AG09319 (cell line): ENCODE measurements at places on chromosomes 16 and 17.
A peak's percentile ranks its signal among the peaks of the same experiment; 100 is the strongest.

GRCh38 chr16:97822-98221 lies 19.8 kb downstream of the MPG start:
- DNase-seq = no peak

DNA sequence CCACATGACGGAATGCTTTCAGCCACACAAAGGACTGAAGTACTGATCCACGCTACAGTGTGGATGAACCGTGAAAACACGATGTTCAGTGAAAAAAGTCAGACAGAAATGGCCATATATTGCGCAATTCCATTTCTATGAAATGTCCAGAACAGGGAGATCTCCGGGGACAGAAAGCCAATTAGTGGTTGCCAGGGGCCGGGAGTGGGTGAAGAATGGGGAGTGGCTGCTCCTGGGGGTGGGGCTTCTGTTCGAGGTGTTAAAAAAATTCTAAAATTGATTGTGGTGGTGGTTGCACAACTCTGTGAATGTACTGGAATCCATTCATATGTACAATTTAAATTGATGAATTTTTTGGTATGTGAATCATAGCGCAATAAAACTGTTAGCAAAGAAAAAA lies 154.8 kb upstream of the HSBP1 start:
- no peak for DNase-seq

DNA sequence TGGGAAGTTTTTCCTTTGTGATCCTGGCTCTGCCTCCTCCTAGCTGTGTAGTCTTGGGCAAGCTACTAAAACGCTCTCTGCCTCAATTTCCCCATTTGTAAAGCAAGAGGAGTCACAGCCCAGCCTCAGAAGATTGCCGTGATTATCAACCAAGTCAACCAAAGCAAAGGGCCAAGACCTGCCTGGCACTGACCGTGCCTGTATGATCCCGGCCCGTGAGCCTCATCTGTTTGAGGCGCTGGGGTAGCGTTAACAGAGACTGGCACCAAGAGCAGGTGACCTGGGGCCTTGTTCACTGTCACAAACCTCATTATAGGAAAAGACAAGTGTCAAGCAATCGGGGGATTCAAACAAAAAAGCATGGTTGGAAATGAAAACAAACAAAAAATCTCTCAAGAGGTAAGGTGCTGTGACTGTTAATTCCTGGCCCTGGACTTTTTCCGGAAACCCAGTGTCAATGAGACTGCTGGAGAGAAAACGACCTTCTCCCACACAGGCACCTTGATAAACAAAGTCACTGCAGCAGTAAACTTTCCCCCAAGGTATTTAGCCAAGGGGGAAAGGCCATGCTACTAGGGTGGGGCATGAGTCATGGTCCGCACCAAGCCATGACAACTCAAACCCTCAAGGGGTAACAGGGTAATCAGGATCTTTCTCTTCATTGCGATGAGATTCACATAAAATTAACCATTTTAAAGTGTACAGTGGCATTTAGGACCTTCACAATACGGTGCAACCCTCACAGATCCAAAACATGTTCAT lies 5.4 kb downstream of the MEAK7 start:
- no peak for DNase-seq

GRCh38 chr17:46171939-46172338 lies 21.3 kb downstream of the KANSL1 start:
- no peak for DNase-seq

DNA sequence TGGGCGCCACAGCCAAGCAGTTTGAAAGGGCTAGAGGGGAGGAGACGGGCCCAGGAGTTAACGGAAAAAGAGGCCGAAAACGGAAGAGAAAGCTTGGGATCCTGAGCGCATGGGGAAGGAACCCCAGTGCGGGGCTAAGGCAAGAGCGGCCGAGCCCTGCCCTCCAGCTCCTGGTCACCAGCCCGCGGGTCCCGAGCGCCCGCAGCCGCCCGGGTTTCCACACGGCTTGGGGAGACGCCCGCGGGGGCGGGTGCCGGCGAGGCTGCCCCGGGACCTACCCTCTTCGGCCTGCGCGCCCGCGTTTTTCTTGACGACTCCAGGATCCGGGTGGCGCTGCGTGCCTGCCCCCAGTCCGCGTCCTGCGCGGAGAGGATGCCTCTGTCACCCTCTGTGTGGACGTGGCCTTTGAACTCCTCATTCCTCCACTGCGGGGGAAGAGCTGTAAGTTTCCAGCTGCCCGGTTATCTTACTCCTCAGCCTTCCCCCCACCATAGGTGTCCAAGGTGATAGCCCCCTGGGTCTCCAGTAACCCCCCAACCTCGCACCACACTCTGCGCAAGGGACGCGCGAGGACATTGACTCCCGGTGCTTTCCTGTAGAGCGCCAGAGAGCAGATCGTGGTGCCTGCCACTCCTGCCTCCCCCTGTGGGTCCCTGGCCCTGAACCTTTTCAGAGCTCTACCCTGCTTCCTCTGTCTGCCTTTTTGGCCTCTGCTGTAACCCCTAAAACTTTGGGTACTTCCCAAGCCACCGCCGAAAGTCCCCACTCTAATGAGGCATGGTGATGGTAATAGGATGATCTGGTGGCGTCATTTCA lies 1.7 kb upstream of the CDH11 start:
- DNase-seq = no peak

DNA sequence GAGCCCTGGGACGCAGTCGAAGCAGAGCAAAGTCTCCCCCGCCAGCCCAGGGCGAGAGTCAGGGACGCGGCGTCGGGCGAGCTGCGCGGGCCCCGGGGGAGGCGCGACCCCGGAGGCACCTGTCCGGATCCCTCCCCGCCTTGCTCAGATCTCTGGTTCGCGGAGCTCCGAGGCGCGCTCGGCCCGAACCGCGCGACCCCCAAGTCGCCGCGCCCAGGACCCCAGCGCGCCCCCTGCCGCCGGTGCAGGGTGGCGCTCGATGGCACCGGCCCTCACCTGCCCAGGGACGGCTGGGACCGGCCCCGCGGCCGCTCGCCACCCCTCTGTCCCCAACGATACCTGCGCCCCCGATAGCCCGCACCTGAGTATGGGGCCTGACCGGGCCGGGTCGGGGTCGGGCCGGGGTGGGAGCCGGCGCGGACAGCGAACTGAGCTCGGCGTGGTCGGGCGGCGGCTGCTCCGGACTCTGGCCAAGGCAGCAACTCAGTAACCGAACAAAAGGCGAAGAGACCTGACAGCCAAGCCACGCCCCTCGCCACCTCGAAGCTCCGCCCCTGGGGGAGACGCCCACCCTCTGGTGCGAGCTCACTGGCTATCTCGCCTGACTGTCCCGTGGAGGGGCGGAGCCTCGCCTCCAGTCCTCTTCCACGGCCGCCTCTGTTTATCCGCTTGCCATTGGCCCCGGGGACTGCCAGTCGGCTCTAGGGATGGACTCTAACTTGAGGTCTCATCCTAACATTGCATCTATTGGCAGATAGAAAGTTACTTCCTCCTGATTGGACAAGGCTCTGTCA lies at the start of gene JUP:
Gene JUP (minus strand): TSS at position 485 of the 794 bp plus-strand sequence. CDS start 14,857 bp downstream, outside the sequence.
- peak; percentile 91 for DNase-seq

DNA sequence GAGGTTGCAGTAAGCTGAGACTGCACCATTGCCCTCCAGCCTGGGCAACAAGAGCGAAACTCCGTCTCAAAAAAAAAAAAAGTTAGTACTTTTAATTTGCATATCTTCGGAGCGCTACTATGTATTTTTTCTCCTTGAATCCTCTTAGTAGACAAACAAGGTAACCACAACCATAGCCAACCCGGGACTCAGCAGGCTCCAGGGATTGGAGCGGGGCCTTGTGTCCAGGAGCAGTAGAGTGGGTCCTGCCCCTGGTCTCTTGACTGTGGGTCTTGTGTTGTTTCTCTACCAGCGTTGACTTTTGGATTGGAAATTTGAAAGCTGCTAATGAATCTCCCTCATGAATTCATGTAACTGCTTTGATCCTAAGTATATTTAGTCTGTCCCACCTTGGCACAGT lies 32.3 kb downstream of the PRMT7 start:
- no peak for DNase-seq

GRCh38 chr16:5059386-5060072 lies 6.2 kb downstream of the C16orf89 start:
- DNase-seq = no peak

- DNase-seq = peak; percentile 90
Measured at GRCh38 chr16:86509759-86510464, 415 bp upstream of the FOXF1 start.

- no peak for DNase-seq
Measured at GRCh38 chr16:51549836-51550235, 398.8 kb upstream of the SALL1 start.

DNA sequence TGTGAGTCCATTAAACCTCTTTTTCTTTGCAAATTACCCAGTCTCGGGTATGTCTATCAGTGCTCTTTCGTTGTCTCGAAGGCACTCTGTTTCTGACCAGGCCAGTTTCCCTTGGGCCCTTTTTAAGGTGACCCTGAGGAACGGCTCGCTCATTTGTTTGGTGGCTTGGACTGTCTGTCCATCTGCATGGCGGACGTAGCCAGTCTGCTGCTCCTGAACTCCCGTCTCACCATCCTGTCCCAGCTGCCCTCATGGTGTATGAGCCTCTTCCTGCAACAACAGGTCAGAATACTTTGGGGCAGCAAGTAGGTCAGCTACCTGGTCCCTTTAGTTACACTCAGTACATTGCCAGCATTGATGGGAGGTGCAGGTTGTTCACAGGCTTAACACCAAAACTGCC lies 19.0 kb downstream of the DRC7 start:
- DNase-seq = no peak

DNA sequence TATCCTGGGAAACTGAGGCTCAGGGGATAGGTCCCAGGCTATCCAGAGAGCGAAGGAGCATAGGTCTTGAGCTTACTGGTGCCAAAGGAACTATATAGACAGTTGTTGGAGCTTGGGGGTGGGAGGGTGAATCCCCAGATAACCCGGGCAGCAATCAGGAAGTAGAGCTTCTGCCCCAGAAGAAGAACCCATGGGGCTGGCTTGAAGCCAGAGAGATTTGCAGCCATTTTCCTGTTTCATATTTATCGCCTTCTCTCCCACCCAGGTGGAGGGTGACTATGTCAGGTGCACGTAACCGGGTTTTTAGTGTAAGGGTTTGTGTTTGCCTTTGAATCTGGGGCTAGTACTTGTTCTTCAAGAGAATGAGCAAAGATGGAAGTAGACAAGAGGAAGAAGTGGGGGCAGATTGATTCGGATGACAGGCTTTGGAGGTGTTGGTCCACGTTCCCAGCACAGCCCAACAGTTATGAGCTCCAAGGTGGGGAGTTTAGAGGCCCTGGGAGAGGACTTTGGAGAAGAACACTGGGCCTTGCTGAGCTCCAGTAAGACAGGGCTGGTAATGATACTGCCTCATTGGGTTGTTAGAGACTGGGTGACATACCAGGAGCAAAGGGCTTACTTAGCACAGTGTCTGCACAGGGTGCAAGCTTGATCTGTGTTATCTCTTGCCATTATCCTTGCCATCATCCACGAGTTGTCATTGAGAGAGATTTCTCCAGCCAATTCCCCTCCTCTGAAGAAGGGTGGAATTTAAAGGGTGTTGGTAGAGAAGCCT lies 145.6 kb downstream of the CCDC182 start:
- no peak for DNase-seq

DNA sequence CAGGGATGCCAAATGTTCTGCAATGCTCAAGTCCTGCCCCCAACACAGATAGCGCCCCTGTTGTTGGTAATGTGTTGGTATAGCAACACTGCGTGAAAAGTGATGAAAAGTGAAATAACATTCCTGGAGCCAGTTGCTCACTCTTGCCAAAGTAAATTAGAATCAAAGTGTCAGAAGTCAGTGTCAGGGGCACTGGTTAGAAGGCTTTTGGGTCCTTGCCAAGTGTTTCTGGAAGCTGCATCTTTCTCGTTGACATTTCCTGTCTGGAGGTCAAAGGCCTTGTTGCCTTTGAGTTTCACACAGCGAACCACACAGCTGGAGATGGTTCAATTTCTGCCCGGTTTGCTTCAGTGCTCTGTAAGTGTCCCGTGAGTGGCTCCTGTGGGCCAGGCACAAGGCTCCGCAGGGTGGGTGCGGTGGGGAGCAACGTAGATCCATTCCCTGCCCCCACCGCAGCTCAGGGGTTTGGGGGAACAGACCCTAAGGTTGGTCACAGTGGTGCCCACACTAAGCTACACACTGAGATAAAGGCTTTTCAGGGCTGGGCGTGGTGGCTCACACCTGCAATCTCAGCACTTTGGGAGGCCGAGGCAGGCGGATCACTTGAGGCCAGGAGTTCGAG lies 3.6 kb upstream of the SLC16A5 start:
- no peak for DNase-seq

DNA sequence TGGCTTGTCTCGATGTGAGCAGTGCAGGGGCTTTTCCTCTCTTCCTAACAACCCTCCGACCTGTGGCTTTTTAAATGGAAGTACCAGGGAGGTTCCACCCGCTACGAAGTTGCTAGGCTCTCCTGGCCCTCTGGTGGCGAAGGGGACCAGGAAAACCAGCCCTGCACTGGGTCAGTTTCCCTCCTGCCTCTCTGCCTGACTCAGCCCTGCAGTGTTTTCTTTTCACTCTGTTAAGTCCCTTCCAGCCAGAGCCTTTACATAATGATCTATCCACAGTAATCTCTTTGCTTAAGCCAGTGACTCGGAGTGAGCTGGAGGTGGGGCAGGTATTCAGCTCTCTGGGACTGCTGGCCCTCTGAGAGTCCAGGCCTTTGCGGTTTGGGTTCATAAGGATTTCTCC lies 331.3 kb upstream of the EEF2KMT start:
- no peak for DNase-seq

- DNase-seq = no peak
Measured at GRCh38 chr16:9603316-9603715, 511.9 kb downstream of the HAPSTR1 start.
